ENCODE measurements at places on chromosomes 13 and 19.
A peak's percentile ranks its signal among the peaks of the same experiment; 100 is the strongest.

- no peak overlapping the region for H3K4me3 ChIP-seq
- no peak for DNase-seq
- no peaks in the 10 kb centered on the region for H3K36me3 ChIP-seq
Observed at GRCh38 chr13:70964874-70965273, 856.6 kb upstream of the KLHL1 start.

GRCh38 chr13:49218493-49219051 lies 1.6 kb upstream of the MLNR start:
- H3K27ac ChIP-seq: no peak overlapping the region
- H3K36me3 ChIP-seq: peaks cover 3% of the 10 kb centered on the region
- peaks cover 13% of the 10 kb centered on the region for H3K4me1 ChIP-seq
- no peak for DNase-seq

DNA sequence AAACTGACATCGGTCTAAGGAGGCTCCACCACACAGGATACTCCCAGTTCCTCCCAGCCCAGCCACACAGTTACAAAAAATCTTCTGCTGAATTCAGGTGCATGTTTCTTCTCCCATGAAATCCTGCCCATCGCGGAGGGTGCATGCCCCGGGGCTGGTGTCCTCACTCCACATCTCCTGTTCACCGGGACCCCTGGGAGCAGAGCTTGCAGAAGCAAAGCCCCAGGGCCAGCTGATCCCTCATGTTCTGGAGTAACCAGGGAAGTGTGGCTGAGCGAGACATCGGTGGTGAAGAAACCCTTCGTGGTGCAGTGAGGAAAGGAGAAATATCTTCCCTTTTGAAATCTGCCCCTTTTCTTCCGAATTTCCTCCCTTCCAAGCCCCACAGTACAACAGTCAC lies 904 bp upstream of the SIGLEC9 start:
- H3K4me1 ChIP-seq: peaks cover 57% of the 10 kb centered on the region
- no peak for DNase-seq
- H3K27me3 ChIP-seq: no peaks in the 10 kb centered on the region
- H3K4me3 ChIP-seq: peak overlapping the region; percentile 65
- H3K27ac ChIP-seq: peak overlapping the region; percentile 84

GRCh38 chr13:110127986-110128511 lies 178.9 kb downstream of the COL4A1 start:
- H3K27me3 ChIP-seq: peaks cover 47% of the 10 kb centered on the region
- H3K36me3 ChIP-seq: no peaks in the 10 kb centered on the region
- no peak overlapping the region for H3K27ac ChIP-seq
- no peak for DNase-seq
- H3K4me1 ChIP-seq: no peaks in the 10 kb centered on the region
- H3K4me3 ChIP-seq: no peak overlapping the region

DNA sequence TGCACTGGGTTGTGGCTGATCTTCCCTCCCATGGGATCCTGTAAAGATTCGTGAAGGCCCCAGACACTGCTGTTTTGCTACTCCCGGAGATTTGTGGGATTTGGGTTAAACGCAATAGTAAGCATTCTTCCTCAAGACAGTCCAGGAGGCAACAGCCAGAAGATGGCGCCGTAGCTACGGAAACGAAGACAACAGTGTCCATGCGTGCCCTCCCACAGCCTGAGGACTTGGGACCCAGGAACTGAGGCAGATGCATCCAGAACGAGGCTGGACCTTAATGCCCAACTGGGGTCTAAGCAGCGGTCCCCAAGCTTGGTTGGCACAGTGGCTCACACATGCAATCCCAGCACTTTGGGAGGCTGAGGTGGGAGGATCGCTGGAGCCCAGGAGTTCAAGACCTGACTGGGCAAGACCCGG lies 57.6 kb upstream of the ZNF507 start:
- H3K4me3 ChIP-seq: no peak overlapping the region
- H3K27ac ChIP-seq: no peak overlapping the region
- peaks cover 26% of the 10 kb centered on the region for H3K27me3 ChIP-seq
- peak; percentile 6 for DNase-seq
- H3K4me1 ChIP-seq: no peaks in the 10 kb centered on the region
- H3K36me3 ChIP-seq: no peaks in the 10 kb centered on the region
